ENCODE measurements at places on chromosomes 11 and 22.

DNA sequence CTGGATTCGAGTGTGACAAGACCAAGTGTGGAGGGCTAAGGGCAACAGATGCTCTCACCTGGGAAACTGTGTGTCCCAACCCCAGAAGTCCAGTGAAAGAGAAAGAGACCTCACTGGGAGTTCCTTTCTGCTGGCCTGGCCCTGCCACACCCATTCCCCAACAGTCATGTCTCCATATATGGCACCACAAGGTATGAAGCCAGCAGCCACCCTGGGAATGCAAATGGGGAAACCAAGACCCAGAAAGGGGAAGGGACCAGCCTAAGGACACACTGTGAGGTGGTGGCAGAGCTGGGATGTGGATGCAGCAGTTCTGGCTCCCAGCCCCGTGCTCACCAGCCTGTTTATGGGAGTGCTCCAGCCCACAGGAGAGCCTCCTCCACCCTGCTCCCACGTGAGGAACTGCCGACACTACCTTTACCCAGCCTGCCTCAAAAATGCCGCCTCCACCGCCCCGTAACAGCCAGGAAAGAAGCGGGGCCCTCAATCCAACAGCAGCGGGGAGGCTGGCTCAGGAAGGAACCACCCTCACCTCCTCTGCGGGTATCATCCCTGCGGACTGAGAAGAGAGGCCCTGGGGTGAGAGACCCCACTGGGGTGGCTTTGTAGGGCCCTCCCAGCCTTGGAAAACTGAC is 12.6 kb downstream of the LMO1 start:
- no peak for DNase-seq

DNA sequence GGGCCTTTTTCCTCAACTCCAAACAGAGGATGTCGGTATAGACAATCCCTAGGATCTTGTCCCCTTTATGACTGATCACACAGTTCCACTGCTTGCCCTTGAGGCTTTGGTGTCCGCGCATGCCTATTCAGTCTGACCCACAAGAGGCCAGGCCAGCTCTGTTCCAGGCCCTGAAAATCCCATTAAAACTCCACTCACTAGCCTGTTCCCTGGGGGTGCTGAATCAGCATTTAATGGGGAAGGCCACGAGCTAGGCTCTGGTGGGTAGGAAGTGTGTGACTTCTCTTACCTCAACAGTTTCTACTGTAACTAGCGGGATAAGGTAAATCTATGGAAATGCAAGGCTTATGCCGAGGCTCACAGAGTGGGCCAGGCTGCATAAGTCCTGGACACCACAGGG is 117.7 kb downstream of the PTPRJ start:
- DNase-seq: no peak

- DNase-seq: no peak
Observed at GRCh38 chr11:70477176-70477575, 78.8 kb downstream of the CTTN start.

GRCh38 chr22:18075101-18075719 is 2.6 kb upstream of the PEX26 start:
- DNase-seq: no peak

DNA sequence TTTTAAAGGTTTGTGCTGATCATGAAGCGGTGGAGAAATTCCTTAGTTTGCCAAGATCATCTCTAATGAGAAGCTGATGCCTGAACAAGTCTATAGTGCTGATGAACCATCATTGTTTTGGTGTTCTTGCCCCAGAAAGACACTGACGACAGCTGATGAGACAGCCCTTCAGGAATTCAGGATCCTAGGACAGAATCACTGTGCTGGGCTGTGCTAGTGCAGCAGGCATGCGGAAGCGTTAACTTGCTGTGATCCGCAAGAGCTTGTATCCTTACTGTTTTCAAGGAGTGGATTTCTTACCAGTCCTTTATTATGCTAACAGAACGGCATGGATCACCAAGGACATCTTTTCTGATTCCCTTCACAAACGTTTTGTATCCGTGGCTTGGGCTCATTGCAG is 104.1 kb downstream of the TBC1D22A start:
- no peak for DNase-seq
